ENCODE measurements at places on chromosomes 3 and 15.
A peak's percentile ranks its signal among the peaks of the same experiment; 100 is the strongest.

DNA sequence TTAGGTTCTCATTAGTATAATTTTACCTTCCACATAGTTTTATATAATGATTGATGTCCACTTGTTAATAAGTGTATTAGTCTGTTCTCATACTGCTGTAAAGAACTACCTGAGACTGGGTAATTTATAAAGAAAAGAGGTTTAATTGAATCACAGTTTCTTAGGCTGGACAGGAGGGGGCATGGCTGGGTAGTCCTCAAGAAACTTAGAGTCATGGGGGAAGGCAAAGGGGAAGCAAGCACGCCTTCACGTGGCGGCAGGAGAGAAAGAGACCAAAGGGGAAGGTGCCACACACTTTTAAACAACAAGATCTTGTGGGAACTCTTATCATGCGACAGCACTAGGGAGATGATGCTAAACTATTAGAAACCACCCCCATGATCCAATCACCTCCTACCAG lies 19.2 kb downstream of the DZIP3 start:
- no peak for DNase-seq

- DNase-seq = no peak
These were observed 96.8 kb downstream of the CHDH start for GRCh38 chr3:53749448-53749847.

GRCh38 chr3:65582012-65582717 lies 456.6 kb downstream of the MAGI1 start:
- no peak for DNase-seq

- no peak for DNase-seq
These were observed 2.1 kb downstream of the SOX14 start for GRCh38 chr3:137766041-137766875.

DNA sequence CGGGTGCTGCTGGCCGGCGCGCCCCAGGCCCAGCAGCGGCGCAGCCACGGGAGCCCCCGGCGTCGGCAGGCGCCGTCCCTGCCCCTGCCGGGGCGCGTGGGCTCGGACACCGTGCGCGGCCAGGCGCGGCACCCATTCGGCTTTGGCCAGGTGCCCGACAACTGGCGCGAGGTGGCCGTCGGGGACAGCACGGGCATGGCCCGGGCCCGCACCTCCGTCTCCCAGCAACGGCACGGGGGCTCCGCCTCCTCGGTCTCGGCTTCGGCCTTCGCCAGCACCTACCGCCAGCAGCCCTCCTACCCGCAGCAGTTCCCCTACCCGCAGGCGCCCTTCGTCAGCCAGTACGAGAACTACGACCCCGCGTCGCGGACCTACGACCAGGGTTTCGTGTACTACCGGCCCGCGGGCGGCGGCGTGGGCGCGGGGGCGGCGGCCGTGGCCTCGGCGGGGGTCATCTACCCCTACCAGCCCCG lies 777 bp downstream of the LOXL1 start:
- DNase-seq = peak; percentile 50

DNA sequence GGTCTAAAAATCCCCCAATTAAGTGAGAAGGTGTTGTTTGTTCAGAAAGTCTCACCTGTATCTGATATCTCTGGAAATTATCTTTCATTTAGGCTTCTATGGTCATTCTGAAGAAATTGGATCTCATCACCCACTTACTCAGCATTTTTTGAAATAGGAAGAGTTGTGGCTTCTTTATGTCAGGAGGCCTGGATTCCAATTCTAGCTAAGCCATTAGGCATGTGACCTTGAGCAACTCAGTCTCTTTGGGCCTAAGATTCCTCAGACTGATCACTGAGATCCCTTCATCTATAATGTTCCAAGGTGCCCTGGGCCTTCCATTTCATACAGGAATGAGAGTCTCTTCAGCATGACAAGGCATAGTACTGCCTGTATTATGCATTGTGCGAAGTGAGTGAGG lies 70.3 kb downstream of the ARHGEF26 start:
- no peak for DNase-seq

DNA sequence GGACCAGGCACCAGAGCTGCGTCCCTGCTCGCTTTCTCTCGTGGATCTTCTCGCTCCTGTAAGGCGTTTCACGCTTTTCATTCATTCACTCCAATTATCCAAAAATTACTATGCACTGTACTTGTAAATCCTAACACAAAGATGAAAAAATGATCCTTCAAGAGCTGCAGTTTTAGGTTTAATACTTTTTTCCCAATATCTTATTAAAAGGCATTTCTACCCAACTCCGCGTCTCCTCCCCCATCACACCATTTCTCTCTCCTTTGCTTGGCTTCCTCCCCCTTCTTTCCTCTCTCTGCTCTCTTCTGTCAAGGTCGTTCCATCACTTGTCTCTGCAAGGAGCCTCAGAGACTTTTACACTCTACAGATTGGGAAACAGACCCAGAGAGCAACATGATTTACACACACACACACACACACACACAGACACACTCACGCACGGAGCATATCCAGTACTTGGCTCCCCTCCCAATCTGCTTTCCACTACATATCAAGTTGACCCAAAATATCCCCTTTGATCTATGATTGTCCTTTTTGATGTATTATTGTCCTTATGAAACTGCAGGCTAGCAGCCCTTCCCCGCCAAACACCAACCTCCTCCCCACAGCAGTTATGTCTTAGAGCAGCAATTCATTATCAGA lies 479 bp upstream of the CLDN1 start:
- no peak for DNase-seq

DNA sequence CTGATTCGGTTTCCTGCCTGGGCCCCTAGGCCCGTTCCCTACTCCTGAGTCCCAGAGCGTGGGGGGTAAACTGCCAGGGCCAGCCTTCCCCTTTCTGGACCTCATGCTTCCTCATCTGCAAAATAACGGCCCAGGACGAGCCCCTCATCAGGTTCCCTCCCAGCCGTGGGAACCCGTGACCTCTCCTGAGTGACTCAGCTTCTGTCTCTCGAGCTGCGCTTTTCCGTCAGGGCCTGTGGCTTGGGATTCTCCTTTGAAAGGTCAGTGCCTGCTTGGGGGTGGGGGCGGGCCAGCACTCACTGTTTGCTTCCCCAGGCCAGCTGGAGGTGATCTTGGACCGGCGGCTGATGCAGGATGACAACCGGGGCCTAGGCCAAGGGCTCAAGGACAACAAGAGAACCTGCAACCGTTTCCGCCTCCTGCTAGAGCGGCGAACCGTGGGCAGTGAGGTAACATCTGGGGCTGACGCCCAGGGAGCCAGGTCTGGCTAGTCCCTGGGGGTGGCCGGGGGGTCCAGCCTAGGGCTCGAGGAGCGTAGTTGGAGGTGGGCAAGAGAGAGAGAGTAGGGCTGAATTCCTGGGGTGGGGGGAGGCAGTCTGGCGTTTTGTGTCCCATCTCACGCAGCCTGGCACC lies 12.8 kb downstream of the MAN2A2 start:
- DNase-seq = no peak

GRCh38 chr3:162704799-162705385 lies 1208.3 kb downstream of the OTOL1 start:
- no peak for DNase-seq

DNA sequence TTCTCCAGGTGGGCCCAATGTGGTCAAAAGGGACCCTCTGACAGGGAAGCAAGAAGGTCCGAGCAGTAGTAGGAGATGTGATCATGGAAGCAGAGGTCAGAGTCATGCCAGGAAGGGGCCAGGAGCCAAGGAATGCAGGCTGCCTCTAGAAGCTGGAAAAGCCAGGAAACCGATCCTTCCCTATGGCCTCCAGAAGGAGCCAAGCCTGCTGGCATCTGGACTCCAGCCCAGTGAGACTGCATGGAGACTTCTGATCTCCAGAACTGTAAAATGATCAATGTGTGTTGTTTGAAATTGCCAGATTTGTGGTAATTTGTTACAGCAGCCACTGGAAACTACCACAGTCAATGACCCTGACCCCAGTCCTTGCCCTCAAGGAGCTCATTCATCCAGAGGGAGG lies 56.8 kb upstream of the SPATA12 start:
- no peak for DNase-seq
